ENCODE measurements at places on chromosomes 1 and 21.

- DNase-seq = no peak
Observed at GRCh38 chr1:63859480-63860275, 85.9 kb downstream of the ROR1 start.

- DNase-seq = no peak
Observed at GRCh38 chr1:117981455-117982192, 52.1 kb downstream of the WDR3 start.

GRCh38 chr1:116508984-116509980 is 61.5 kb downstream of the CD58 start:
- peak; percentile 68 for DNase-seq

DNA sequence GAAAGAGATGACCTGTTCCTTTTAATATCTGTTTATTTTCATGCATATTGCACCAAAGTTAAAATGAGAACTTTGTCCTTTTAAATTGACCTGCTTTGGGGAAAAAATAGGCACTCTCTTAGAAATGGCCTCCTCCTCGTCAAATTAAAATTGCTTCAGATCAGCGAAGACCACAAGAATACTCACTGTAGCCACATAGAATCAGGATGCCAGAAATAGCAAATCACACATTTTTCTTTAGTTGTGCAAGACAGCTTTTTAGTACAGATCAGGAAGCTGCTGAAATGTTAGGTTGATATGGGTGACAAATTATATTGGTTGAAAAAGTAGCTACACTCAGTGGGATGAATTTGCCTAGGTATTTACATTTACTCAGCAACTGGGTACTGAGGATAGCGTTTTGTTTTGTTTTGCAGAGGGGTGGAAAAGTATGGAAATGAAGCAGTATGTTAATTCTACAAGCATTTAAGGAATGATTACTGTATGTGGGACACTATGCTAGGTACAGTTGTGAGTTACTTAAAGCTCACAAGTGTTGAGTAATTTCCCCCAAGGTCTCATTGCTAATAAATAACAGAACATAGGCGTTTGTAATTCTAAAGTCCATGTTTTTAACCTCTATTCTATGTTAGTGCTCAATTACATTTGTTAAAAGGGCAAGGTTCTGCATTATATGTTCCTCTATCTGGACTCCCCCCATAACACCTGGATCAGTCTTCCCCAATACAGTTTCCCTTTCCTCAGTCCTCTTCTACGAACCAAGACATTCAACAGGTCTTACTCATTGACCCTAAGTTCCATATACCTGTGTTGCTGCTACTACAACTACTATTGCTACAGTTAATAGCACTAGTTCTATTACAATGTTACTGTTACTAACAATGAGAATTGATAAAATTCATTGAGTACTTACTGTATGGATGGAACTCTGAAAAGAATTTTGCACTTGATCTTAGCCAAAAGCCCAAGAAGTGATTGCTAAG is 99.4 kb upstream of the S1PR1 start:
- DNase-seq = no peak

DNA sequence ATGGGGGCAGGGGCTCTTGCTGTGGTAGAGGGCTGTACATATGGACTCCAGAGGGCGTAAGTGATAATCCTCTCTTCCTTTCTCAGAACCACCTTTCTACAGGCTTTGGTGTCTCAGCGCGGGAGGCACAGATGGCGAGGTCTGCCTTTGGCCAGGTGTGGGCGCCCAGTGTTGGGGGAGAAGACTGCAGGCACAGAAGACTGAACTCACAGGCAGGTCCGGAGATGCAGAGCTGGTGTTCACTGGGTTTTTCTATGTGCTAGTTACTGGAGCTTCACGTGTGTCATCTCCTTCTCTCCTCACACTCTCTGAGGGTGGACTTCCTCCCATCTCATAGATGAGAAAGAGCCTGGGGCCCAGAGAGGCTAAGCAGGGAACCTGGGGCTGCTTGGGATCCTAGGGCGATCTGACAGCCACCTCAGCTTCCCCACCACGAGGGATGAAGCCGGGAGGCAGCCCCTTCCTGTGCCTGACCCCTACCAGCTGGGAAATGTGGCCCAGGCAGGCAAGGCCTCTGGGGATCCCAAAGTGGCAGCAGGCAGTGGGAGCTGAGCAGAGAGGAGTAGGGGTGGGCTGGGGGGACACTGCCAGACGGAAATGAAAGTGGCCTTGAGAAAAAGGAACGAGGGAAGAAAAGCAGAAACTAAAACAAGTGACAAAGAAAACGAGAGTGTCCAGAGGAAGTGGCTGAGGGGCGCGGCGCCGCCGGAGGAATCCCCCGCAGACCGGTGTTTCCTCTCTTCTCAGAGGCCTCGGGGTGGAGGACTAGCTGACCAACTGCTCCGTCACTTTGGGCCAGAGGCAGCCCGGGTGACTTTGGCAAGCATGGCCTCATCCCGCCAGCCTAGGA is 191.6 kb downstream of the HIVEP3 start:
- peak; percentile 46 for DNase-seq

DNA sequence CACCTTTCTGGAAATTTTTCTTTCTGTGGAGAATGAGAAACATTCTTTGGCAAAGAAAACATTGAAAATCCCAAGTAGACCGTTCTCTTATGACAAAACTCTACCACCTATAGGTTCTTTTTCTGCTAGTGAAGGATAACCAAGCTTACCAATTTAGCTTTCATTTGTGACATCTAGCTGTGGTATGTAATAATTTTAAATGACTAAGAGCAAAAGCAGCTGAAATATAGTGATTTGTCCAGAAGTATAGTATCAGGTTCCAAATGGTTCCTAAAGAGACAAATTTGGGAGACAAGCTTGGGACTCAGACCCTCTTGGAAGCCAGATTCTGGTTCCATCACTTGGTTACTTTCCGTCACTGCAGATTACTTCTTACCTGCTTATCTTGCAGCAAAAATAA is 24.4 kb downstream of the FUBP1 start:
- DNase-seq = no peak

Measured in activated CD4-positive, alpha-beta T cell treated with anti-CD3 and anti-CD28 coated beads for 48 hours (primary cell).